Immature natural killer cell (primary cell): ENCODE measurements at places on chromosomes 2 and 18. TPM values are rescaled to one million over a fixed set of nuclear protein-coding genes. Genes with fewer than 3 reads are reported as not detected.

The ANO7 gene
- polyA plus RNA-seq, result not detected

The MDH1 gene
- 223 TPM for polyA plus RNA-seq

The C2orf66 gene
- polyA plus RNA-seq, result not detected

The DNAJC5G gene
- not detected for polyA plus RNA-seq

The CDH19 gene
- polyA plus RNA-seq, result not detected

The DSG1 gene
- polyA plus RNA-seq, result not detected

The PLB1 gene
- polyA plus RNA-seq, result 1.2 TPM

The TMEM17 gene
- polyA plus RNA-seq, result 0.59 TPM

- H3K4me1 ChIP-seq, result peaks cover 31% of the 10 kb centered on the region
- H3K36me3 ChIP-seq, result no peaks in the 10 kb centered on the region
- H3K4me3 ChIP-seq, result peak overlapping the region; percentile 85
- H3K27ac ChIP-seq, result peak overlapping the region; percentile 90
These were observed 1.3 kb upstream of the SMAD2 start for GRCh38 chr18:47931718-47932103.

- H3K4me1 ChIP-seq, result peaks cover 14% of the 10 kb centered on the region
- H3K4me3 ChIP-seq, result peak overlapping the region; percentile 81
These were observed 887 bp upstream of the ZNF396 start for GRCh38 chr18:35377875-35378573.
